ENCODE measurements at places on chromosomes 1 and 21.

GRCh38 chr21:32547018-32547417 lies 38.3 kb downstream of the TCP10L start:
- no peak for DNase-seq

GRCh38 chr1:98921817-98922216 lies 82.8 kb downstream of the PLPPR5 start:
- DNase-seq: no peak

- DNase-seq: no peak
Observed at GRCh38 chr1:86648255-86648654, 56.1 kb upstream of the SH3GLB1 start.

GRCh38 chr1:46086576-46086975 lies 45.9 kb downstream of the PIK3R3 start:
- DNase-seq: no peak

GRCh38 chr1:115453666-115454065 lies 115.6 kb upstream of the NGF start:
- DNase-seq: no peak

DNA sequence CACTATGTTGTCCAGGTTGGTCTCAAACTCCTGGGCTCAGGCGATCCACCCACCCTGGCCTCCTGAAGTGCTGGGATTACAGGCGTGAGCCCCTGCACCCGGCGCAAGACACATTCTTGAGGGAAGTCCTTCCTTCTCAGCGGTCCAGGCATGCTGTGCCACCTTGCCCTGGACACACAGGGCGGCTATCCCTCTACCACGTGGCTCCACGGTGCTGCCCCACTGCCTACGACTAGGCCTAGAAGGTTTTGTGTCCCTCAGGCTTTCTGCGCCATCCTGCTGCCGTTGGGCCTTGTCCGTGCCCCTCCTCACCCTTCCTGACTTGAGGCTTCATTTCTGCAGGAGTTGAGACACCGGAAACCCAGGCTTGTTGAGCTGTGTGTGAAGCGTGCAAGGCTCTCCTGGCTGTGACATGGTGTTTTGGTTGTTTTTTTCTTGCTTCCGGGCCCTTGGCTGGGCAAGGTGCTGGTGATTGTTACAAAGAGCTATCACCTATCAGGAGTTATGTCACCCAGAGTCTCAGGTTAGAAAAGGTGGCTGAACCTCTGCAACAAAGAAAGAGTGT lies 13.9 kb downstream of the C1orf174 start:
- no peak for DNase-seq

DNA sequence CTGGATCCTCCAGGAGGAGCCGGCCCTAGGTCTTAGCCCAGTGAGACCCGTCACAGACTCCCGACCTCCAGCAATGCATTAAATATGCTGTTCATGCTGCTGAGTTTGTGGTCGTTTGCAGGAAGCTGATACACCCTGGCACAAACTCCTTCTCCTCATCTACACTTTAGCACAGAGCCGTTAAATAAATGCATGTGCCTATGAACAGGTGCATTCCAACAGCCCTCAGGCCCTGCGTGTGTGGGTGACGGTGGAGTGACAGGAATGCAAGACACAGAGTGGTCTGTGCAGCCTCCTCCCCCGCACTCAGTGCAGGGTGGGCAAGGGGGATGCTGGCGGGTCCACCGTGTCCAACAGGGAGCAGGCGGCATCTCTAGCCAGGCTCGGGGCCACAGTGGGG lies 106.6 kb upstream of the TMPRSS2 start:
- no peak for DNase-seq

GRCh38 chr1:178485541-178485981 lies 11.2 kb downstream of the CLEC20A start:
- no peak for DNase-seq

GRCh38 chr1:206651958-206652890 lies 16.9 kb downstream of the DYRK3 start:
- no peak for DNase-seq

DNA sequence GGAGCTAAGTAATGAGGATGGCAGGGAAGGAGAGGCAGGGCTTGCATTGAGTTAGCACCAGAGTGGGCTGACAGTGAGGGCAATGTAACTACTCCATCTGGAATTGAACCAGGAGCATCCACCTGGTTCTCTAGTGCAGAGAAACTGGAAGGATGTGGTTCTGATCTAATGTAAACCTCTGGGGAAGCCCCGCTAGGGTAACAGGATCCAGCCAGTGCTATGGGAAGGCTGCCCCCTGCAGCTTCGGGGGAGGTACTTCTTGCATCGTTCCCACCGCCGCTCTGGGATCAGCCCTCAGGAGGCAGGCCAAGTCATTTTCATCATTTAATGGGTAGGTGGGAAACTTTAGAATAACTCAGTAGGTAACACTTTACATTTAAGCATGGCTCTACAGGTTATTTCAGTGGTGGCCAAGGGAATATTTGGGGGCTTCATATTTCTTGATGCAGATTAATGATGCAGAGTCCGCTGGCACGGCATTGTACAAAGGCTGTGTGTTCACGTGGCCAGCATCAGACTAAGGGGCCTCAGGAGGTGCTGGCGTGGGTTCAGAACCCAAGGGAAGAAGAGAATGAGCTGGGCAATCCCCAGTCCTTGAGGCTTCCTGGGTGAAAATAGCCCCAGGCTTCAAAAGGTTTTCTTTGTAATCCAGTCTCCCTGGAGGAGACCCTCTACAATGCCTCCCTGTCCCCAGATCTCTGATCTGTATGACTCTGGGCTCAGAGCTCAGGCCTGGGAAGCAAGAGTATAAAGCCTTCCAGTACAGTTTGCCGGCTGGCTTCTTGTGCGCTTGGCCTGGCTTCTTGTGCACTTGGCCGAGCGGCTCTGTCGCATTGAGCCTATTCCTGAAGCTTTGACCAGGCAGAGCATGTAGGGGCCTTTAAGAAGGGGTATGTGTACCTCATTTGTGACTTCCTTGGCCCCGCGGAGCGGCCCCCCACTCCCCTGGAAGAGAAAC lies 26.4 kb upstream of the KAZN start:
- no peak for DNase-seq

- no peak for DNase-seq
Observed at GRCh38 chr1:221801251-221801661, 59.4 kb upstream of the DUSP10 start.

DNA sequence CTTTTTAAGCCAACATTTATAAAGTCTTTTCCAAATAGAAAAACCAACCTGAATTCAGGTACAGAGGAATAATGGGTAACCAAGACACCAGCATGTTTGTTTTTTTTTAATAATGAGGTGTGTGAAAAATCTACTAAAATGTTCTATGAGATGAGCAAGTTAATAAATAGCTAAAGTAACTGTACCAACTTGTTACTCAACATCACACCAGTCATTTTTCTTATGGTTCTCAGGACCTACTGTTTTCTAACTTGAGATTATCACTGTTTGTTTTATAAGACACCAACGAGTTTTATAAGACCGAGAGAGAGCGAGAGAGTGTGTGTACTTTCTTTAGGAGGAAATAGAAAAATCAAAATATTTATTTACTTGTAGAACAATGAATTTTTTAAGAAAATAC lies 12.4 kb downstream of the ELK4 start:
- no peak for DNase-seq

DNA sequence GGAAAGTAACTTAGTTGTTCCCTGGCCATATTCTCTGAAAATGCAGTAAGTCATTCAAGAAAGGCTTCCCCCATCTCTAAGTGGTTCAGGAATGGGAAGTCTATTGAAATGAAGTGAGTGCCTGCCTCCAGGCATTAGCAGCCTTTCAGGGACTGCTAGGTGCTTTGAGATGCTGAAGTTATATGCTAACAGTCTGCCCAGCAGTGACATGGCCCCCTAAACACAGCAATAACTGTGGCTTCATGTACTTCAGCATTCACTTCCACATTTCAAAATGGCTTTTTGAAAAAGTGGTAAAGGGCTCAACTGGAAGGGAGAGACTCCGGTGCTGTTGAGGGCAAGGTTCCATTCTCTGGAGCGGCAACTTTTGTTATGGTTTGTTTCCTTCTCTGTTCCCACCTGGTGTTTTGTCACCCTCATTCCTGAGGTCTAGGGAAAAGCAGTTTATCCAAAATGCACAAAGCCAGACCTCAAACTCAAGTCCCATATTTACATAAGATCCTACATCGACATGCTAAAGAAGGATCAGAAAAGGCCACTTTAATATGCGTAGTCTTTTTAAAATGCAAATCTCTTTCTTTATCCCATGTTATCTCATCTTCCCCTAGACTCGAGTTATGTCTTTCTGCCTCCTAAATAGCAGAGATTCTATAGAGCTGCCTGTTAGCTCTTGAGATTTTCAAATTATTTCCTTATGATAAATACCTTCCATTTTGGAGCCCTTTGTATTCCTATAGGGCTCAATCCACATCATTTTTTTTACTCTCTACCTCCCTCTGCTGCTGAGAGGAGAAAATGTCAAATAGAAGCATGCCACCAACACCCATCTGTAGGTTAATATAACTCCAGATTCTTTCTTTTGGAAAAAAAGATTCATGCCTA lies 34.2 kb upstream of the LRRC8C start:
- no peak for DNase-seq
